ENCODE measurements at places on chromosomes 7 and 10.

GRCh38 chr7:104933521-104933988 is 80.5 kb upstream of the KMT2E start:
- DNase-seq, result no peak

DNA sequence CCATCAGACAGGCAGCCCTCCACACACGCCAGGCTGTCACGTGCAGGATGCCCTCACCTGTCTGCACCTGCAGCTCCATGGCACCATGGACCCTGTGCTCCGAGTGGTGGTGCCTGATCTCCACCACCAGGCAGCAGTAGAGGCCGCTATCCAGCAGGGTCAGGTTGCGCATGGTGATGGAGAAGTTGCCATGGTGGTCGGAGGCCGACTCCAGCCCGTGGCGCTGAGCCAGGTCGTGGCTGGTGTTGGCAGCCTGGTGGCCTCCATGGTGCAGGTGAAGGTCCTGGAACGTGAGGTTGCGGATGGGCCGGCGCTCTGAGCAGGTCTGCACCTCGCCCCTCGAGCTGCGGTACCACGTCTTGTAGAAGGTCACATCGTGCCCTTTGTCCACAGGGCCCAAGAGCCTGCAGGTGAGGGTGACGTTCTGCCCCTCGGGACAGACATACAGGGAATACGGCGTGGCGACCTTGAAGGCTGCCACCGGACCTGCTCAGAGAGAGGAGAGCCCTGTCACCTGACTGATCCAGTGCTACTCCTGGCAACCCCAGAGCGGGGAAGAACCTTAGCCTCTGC is 11.7 kb downstream of the VSIR start:
- no peak for DNase-seq

- no peak for DNase-seq
Observed at GRCh38 chr10:77392851-77393250, 244.8 kb downstream of the KCNMA1 start.

- DNase-seq, result no peak
Observed at GRCh38 chr10:122877264-122877663, 2.1 kb downstream of the FAM24B start.

Measured in NCI-H2081 treated with DMSO at 0.1 percent for 48 hours (cell line).